ENCODE measurements at places on chromosomes 7 and 10. TPM values are rescaled to one million over a fixed set of nuclear protein-coding genes. Genes with fewer than 3 reads are reported as not detected.
A peak's percentile ranks its signal among the peaks of the same experiment; 100 is the strongest.

DNA sequence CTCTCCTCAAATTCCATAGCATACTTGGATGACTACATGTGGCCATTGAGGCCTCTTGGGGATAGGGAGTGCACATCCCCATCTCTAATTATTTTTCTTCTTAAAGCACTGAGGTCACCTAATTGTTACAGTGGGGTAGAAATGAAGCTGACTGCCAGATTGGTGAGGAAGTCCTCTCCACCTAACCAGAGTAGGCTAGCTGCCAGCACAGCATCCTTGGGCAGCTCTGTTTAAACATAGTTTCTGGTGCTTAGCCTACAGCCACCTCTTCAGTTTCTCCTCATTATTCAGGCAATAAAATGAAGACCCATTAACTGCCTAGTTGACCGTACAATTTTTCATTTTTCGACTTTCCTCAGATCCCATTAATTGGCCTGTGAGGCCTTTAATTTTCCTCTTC, 104.6 kb downstream of the MLLT10 start:
- no peaks in the 10 kb centered on the region for H3K27me3 ChIP-seq
- DNase-seq: no peak
- H3K4me1 ChIP-seq: peaks cover 2% of the 10 kb centered on the region
- no peak overlapping the region for H3K4me3 ChIP-seq
- H3K27ac ChIP-seq: no peak overlapping the region

GRCh38 chr7:67654642-67655041, 658.0 kb downstream of the TYW1 start:
- no peaks in the 10 kb centered on the region for H3K4me1 ChIP-seq
- no peak overlapping the region for H3K4me3 ChIP-seq
- H3K36me3 ChIP-seq: no peaks in the 10 kb centered on the region
- no peak for DNase-seq

GRCh38 chr10:98919899-98920298, 315.8 kb downstream of the HPSE2 start:
- no peaks in the 10 kb centered on the region for H3K36me3 ChIP-seq
- H3K4me1 ChIP-seq: no peaks in the 10 kb centered on the region
- H3K27ac ChIP-seq: no peak overlapping the region
- no peak for DNase-seq
- H3K27me3 ChIP-seq: no peaks in the 10 kb centered on the region

DNA sequence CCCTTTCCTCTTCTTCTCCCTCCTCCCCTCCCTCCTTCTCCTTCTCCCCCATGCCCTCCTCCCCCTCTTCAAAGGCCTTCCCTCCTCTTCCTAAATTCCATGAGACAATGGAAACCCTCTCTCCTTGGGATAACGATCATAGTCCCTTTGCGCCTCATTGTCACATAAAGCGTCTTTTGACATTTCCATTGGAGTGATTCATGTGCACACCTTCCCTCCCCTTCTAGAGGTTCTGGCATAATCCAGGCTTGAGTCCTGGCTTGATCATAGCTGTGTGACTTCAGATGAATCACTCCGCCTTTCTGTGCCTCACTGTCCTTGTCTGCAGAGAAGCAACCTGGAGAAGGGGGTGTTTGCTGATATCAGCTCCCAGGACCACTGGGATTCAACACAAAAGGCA, 204.2 kb downstream of the TNS3 start:
- no peaks in the 10 kb centered on the region for H3K27me3 ChIP-seq
- no peak overlapping the region for H3K27ac ChIP-seq
- H3K4me3 ChIP-seq: no peak overlapping the region

DNA sequence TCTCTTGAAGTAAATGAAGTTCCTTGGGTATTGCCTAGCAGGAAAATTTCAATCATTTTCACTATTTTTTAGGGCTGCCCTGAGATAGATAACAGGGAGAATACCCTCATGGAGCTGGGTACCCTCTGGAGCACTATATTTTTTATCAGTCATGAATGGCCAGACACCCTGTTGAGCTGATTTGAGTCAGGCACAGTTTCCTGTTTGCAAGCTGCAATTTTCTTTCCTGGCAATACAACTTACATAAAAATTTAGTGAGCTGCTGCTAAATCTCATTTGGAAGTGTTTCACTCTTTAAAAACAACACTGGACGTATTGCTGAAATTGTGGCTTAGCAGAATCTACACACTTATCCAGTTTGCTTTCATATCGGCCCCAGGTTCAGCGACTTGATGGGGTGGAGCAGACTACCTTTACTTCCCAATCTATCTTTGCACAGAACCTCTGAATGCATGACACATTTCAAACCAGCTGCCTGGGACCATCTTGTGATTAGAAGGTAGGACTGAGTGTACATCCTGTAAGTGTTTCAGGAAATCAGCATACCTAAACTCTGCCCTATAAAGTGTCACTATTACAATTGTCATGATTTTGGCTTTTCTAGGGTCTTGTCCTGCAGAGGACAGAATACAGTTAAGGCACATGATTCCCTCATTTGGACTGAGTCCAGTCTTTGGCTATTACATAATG, 125.7 kb upstream of the FAM3C start:
- H3K27ac ChIP-seq: no peak overlapping the region
- no peaks in the 10 kb centered on the region for H3K4me1 ChIP-seq
- no peak overlapping the region for H3K4me3 ChIP-seq
- H3K27me3 ChIP-seq: no peaks in the 10 kb centered on the region

DNA sequence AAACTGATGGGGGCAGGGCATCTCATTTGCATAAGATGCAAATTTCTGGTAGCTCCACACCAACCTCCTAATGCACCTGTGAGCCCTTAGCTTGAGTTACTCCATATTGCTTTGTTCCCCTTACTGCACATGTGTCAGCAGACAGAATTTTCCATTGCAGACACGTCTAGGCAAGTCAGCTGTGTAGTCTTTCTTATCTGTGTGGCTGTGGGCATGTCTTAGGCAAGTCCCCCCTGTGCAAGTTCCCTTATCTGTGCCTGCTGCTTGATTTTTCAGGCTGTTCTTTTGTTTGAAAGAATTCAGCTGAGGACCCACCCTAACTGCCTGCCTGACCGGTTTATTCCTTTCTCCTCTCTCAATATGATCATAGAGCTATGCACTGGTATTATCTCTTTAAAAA, 28.5 kb upstream of the TRIM24 start:
- no peak overlapping the region for H3K27ac ChIP-seq
- no peaks in the 10 kb centered on the region for H3K27me3 ChIP-seq
- no peak overlapping the region for H3K4me3 ChIP-seq
- H3K4me1 ChIP-seq: no peaks in the 10 kb centered on the region

GRCh38 chr7:128067983-128068382, 36.7 kb upstream of the LRRC4 start:
- no peak overlapping the region for H3K4me3 ChIP-seq
- DNase-seq: no peak
- H3K36me3 ChIP-seq: no peaks in the 10 kb centered on the region
- H3K27ac ChIP-seq: no peak overlapping the region
- no peaks in the 10 kb centered on the region for H3K4me1 ChIP-seq

DNA sequence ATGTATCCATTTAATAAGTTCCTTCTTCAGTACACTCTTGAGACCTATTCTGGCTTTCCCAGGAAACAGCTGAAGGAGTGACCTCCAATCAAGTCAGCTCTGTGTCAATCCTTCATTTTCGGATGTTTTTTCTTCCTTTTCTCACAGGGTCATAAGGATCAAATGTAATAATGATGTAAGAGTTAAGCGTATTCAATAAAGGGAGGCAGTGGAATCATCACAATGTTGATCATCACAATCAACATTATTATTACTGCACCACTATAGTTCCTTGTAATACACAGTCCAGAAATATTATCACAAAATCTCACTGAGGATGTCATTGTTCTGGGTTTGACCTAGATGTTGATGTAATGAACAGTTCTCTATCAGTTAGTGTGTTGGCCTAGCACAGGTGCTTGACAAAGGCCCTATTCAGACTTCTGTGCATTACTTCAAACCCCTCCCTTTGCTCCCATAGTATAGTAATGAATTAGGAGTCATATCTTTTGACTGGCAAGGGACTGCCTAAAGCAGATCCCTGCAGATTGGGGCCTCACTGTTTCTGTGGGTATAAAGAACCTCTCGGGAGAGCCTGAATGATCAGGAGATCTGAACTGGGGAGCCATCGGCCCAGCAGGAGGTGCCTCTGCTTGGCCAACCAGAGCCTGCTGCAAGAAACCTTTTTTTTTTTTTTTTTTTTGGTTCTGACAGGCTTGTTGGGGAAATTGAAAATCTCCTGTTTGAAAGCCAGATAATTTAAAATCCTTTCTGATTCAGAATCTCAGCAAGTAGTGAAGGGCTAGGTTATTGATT, 100.6 kb downstream of the KAT6B start:
- no peak for DNase-seq
- no peak overlapping the region for H3K4me3 ChIP-seq
- no peaks in the 10 kb centered on the region for H3K27me3 ChIP-seq
- H3K36me3 ChIP-seq: no peaks in the 10 kb centered on the region
- peaks cover 6% of the 10 kb centered on the region for H3K4me1 ChIP-seq
- H3K27ac ChIP-seq: peak overlapping the region; percentile 72

DNA sequence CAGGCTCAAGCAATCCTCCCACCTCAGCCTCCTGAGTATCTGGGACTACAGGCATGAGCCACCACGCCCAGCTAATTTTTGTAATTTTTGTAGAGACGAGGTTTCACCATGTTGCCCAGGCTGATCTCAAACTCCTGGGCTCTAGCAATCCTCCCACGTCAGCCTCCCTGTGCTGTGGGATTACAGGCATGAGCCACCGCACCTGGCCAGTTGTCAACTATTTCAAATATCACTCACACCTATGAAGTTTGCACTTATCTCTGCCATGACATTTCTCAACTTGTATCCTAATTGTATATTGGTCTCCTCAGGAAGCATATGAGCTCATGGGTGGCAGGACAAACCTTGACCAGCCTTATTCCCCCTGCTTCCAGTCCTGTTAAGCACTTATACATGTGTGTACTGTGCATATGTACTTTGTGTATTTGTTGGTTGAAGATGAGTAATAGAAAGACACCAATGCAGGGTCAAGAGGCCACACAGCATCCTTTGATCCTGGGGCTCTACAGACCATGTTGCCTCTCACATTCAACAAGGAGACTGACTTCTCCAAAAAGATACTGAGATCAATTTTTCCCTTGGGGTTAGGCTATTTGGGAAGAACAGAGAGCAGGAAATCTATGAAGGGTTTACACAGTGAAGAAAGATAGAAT, 82.2 kb downstream of the SLC16A9 start:
- peaks cover 3% of the 10 kb centered on the region for H3K4me1 ChIP-seq
- H3K36me3 ChIP-seq: no peaks in the 10 kb centered on the region
- no peaks in the 10 kb centered on the region for H3K27me3 ChIP-seq
- DNase-seq: no peak

- H3K27ac ChIP-seq: no peak overlapping the region
- no peak overlapping the region for H3K4me3 ChIP-seq
- DNase-seq: no peak
- no peaks in the 10 kb centered on the region for H3K27me3 ChIP-seq
These were observed 32.8 kb upstream of the SORCS3 start for GRCh38 chr10:104608091-104608828.

DNA sequence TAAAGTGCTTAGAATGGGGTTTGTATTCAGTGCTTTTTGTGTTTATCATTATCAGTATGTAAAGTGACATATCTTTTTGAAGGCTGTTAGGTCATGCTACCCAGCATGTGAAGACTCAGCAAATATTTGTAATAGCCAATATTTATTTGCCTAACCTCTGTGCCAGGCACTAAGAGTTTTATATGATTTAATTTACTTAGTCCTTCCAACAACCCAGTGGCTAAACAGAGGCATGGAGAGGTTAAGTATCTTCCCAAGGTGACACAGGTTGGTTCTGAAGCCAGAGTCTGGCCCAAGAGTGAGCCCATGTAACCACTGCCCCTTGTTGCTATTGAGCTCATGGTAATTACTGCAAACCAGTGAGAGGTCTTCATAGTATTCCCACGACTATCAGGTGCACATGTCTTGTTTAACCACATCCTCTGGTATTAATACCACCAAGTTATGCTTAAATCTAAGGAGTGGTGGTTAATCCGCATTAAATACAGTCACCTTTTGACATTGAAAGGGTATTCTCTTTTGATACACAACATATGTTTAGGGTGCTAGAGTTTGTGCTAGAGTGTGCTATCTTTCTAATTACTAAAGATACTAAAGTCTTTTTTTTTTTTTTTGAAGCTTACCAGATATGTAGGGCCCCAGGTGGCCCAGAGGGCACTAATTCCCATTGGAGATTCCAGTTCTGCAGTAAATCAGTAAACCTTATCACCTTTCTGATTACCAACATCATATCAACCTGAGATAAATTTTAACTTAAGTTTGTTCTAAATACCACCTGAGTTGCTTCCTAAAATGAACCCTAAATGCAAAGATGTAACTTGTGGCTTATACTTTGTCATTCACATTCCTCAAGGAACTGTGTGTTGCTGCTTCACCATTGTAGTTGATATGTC, 2.9 kb downstream of the ADD3 start:
- no peak for DNase-seq
- H3K4me3 ChIP-seq: no peak overlapping the region
- H3K4me1 ChIP-seq: peaks cover 3% of the 10 kb centered on the region
- H3K36me3 ChIP-seq: no peaks in the 10 kb centered on the region

DNA sequence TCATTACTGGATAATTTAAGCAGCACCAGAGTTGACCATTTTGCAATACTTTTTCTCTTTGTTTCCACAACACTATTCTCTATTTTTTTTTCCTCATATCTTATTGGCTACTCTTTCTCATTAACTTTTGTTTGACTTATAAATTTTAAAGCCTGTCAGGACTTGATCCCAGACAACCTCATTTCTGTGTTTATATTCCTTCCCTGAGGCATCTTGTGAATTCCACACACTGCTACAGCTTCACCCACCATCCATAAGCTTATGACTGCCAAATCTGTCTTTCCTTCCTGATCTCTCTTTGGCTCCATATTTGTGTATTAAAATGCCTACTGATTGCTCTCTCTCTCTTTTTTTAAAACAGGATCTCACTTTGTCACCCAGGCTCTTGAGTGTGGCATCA, 124.6 kb upstream of the MBL2 start:
- no peaks in the 10 kb centered on the region for H3K27me3 ChIP-seq
- DNase-seq: no peak
- no peak overlapping the region for H3K27ac ChIP-seq
- no peaks in the 10 kb centered on the region for H3K4me1 ChIP-seq
- H3K4me3 ChIP-seq: no peak overlapping the region

DNA sequence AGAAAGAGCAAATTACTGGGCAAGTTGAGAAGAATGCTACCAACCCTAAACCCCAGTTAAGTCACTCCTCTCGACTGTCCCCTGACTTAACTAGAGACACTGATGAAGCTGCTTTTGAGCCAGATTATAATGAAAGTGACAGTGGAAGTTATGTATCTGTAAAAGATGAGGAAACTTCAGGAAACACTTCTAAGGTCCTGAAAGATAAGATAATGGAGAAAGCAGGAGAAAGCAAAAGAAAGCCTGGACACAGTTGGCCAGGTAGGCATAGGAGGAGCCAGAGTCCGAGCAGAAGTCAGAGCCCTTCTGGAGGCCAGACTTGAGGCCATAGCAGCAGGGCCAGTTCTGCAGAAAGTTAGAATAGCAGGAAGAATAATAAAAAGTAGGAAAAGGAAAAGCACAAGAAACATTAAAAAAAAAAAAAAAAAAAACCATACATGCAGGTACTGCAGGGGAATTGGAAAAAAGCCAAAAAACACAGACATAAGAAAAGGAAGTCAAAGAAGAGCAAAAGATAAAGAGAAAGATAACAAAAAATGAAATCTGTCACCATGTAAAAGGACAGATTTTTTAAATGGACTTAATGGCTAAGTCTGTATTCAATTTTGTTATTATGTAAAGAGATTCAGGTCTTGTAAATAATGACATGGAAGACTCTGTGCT, 101.0 kb upstream of the KCNMA1 start:
- no peak overlapping the region for H3K4me3 ChIP-seq
- no peaks in the 10 kb centered on the region for H3K4me1 ChIP-seq
- no peaks in the 10 kb centered on the region for H3K36me3 ChIP-seq
- DNase-seq: no peak
- no peaks in the 10 kb centered on the region for H3K27me3 ChIP-seq

Gene CPN1
- not detected for total RNA-seq
